ENCODE measurements at places on chromosomes 13 and 19. TPM values are rescaled to one million over a fixed set of nuclear protein-coding genes. Genes with fewer than 3 reads are reported as not detected.

The C19orf53 gene
- total RNA-seq = 218 TPM

The C19orf33 gene
- total RNA-seq = 811 TPM

The IL17D gene
- 1.6 TPM for total RNA-seq

The LILRB2 gene
- total RNA-seq = 0.05 TPM

The ZNF549 gene
- total RNA-seq = 1.5 TPM

The CACNG6 gene
- total RNA-seq = 13.8 TPM

The U2AF1L4 gene
- 28.4 TPM for total RNA-seq

The COX7A1 gene
- total RNA-seq = not detected

The GIPR gene
- total RNA-seq = 1.7 TPM

The BRME1 gene
- total RNA-seq = 0.60 TPM

The DENND1C gene
- 0.23 TPM for total RNA-seq

The PSG3 gene
- total RNA-seq = 0.15 TPM

The PRRG2 gene
- 0.81 TPM for total RNA-seq

The KLF1 gene
- total RNA-seq = 0.05 TPM

The URAD gene
- not detected for total RNA-seq

The ZNF296 gene
- total RNA-seq = 9.1 TPM

The CNMD gene
- total RNA-seq = not detected

The SBNO2 gene
- total RNA-seq = 28.1 TPM

The IL4I1 gene
- 1.2 TPM for total RNA-seq

The CPT1C gene
- total RNA-seq = 15.0 TPM

The IGFL3 gene
- total RNA-seq = 0.21 TPM

The PRODH2 gene
- total RNA-seq = 0.36 TPM
